Pulmonary artery endothelial cell (primary cell): ENCODE measurements at places on chromosomes 4 and X. TPM values are rescaled to one million over a fixed set of nuclear protein-coding genes. Genes with fewer than 3 reads are reported as not detected.
A peak's percentile ranks its signal among the peaks of the same experiment; 100 is the strongest.

The CNGA1 gene
- not detected in 2 replicates for total RNA-seq

The TCEAL6 gene
- total RNA-seq: not detected in 2 replicates

The NAT8L gene
- total RNA-seq: 0.07 and 0.20 TPM in 2 replicates

The FAM241A gene
- 11.3 and 12.2 TPM in 2 replicates for total RNA-seq

The ADH4 gene
- total RNA-seq: not detected in 2 replicates

The SEL1L3 gene
- 121 and 217 TPM in 2 replicates for total RNA-seq

The INTS12 gene
- total RNA-seq: 18.5 and 19.1 TPM in 2 replicates

GRCh38 chr4:139672732-139673131 lies 7.1 kb downstream of the MGST2 start:
- DNase-seq: no peak

DNA sequence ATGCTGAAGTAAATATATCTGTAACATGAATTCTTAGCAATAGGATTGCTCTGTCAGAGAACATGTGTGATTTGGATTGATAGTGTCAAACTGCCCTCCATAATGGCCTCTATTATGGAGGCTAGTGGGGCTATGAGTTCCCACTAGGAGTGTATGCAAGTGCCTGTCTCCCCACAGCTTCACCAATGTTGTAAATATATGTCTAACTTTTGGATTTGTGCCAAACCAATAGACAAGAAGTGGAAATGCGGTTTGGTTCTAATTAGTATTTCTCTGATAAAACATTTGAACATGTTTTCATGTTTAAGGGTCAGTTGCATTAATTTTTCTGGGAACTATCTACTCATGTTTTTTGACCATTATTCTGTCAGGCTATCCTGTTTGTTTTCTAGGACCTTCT lies 28.1 kb downstream of the GPAT3 start:
- DNase-seq: no peak

- DNase-seq: peak; percentile 100
Measured at GRCh38 chr4:113468165-113469022, 293.1 kb downstream of the CAMK2D start.

DNA sequence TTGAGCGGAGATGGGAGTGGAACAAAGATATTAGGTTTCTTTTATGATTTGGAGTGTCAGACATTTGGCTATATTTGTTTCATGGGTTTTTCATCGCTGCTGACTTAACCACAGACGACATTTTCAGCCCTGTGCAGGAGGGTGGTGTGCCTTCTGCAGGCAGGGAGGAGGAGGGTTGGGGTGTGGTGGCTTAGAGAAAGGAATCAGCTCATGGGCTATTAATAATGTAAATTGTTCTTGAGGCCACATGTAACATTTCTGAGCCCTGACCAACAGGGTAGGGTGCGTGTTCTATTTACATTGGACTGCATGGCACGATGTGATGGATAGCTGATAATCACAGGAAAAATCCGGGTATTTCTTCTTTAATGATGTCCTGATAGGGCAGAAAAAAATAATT lies 67.6 kb downstream of the POLA1 start:
- no peak for DNase-seq

GRCh38 chr4:181108237-181108636 lies 1135.0 kb upstream of the TENM3 start:
- DNase-seq: no peak

DNA sequence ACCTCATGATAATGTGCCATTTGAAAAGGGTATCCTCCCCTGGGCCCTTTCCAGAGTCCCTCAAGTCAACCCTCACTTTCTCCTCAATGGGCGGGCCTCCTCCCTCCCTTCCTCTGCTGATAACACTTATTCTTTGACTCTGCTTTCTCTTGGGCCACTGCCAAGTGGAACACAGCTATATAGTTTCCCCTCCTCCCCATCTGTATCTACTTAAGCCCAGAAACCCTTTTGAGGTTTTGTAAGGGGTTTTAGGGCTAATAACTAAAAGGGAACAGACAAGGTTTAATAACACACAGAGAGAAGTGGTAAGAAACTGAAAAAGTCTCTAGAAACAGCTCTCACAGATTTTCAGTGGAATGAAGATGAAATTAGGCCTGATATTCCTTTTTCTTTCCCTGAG lies 116.7 kb downstream of the GPC3 start:
- DNase-seq: no peak

DNA sequence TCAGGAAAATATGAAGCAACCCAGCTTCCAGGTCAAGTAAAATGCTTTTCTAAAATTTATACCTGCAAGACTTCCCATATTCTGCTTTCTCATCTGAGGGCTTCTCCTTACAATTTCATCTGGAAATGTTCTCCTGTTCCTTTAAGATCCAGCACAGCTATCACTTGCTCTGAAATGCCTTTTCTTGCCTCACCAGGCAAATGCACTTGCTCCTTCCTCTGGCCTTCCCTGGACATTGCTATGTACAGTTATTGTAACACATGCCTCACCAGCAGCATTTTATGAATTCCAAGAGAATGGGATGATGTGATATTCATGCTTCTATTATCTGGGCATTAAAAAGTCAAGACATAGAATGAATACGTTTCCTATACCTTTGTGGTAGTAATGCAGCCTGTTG lies 842.1 kb upstream of the INTU start:
- no peak for DNase-seq

DNA sequence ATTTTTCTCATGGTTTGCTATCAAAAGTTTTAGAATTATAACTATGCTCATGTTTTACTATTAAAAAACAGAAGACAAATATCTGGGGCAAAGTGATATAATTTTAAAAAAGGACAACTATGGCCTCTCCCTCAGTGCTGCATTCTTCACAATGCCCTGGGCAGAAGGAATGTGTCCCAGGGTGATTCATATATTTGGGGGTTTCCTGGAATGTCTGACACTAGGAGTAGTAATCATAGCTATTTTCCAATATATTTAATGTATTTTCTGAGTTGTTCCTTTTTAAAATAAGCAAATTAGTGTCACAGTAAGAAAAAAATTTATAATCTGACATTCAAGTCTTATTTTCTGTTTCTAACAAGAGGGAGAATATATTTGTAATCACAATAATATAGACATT lies 281.7 kb downstream of the UNC5C start:
- peak; percentile 7 for DNase-seq

DNA sequence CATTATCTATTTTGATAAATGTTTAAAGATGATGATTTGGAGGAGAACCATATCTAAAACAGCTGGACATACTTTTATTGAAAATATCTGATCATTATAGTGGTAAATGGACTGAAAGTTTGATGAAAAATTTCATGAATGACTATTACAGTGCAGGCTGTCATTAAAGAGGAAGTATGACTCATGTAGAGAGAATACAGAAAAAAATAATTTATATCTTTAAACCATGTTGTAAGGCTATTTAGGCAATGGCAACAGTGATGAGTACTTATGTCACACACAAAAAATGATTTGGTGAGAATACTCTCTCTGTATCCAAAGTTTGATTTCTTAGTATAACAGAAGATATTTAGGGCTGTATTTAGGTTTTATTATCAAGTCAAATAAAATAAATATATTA lies 3.9 kb upstream of the GLRB start:
- no peak for DNase-seq

DNA sequence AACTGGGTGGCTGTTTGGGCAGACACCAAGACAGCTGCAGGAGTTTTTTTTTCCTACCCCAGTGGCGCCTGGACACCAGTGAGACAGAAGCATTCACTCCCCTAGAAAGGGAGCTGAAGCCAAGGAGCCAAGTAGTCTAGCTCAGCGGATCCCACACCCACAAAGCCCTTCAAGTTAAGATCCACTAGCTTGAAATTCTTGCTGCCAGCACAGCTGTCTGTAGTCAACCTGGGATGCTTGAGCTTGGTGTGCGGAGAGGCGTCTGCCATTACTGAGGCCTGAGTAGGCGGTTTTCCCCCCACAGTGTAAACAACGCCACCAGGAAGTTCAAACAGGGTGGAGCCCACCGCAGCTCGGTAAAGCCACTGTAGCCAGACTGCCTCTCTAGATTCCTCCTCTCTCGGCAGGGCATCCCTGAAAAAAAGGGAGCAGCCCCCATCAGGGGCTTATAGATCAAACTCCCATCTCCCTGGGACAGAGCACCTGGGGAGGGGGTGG lies 171.4 kb downstream of the ARHGEF9 start:
- DNase-seq: no peak

- no peak for DNase-seq
Measured at GRCh38 chr4:24765376-24765988, 29.9 kb upstream of the SOD3 start.

DNA sequence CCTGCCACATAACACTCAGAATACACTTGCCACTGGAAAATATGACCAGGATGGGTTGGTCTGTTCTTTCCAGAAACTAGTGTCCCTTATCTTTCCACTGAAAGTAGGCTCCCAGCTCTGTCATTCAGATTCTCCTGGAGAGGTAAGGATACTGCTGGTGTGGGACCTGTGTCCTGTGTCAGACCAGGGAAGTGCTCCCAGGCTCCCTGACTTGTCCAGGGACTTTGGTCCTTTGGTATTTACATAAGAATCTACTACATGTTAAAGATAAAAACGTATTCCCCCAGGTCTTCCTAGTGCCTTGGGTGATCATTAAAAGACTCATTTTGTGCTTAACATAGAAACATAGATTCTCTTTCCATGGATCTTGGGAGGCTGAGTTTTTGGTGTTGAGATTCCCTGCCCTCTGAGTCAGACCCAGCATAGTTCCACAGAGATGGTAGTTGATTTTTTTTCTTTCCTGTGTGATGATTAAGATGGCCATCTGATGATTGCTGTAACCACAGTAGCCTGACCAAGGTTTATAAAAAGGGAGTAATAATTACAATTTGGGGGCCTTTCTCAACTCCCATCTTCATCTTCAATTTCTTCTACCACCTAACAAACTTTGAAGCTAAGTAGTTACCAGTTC lies 159.8 kb upstream of the JADE1 start:
- DNase-seq: no peak
